T-helper 9 cell (primary cell): ENCODE measurements at places on chromosomes 7 and 10.

DNA sequence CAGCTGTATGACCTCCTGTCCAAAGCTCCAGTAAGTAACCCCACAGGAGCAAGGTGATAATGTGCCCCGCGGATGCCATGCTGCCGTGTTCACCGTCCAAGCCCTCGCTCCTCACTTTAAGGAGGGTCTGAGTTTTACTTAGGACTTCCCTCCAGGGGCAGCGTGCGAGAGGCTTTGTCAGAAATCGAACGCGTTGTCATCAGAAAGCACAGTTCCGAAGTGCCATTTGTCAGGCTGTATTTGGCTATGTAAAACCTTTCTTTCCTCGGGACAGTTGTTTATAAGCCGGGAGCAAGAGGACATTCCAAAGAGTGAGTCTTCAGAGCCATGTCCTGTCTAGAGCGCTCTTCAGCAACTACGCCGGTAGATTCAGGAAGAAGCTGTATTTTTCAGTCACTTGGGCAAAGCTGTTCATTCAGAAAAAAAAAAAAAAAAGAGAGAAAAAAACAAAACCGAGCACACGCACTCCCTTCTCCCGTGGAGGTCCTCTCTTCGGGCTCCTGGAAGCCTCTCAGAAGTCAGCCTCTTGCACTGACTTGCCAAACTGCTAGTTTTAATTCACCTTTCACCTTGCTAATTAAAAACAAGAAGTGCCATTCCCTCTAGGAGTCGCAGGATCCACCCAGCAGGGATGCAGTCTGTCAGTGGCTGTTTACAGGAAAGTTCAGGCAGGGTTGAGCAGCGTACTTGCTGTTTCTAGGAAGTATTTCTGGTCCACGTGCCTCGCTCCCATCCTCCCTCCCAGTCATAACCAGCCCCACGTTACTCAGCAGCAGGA is at the start of gene SEMA3E:
SEMA3E (minus strand) TSS at position 676 of the 778 bp plus-strand sequence.
- no peak for DNase-seq

DNA sequence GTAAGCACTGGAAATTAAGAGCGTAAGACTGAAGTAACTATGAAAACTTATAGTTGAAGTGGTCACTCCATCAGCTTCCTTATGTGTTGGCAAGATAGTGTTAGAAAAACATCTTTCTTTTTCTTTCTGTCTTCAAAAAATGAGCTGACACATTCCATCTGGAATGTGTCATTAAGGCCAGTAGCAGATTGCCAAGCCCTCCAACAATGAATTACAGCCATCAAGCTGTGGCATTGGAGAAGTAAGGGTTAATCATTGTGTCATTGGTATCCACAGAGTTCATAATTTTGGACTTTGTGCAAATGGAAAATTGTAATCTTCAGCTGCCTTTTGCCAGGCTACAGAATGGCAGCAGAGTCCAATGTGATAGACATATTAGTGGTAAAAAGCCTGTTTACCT is 926.3 kb downstream of the NRG3 start:
- DNase-seq, result no peak

GRCh38 chr7:99386584-99387238 is 12.2 kb downstream of the ARPC1B start:
- no peak for DNase-seq

DNA sequence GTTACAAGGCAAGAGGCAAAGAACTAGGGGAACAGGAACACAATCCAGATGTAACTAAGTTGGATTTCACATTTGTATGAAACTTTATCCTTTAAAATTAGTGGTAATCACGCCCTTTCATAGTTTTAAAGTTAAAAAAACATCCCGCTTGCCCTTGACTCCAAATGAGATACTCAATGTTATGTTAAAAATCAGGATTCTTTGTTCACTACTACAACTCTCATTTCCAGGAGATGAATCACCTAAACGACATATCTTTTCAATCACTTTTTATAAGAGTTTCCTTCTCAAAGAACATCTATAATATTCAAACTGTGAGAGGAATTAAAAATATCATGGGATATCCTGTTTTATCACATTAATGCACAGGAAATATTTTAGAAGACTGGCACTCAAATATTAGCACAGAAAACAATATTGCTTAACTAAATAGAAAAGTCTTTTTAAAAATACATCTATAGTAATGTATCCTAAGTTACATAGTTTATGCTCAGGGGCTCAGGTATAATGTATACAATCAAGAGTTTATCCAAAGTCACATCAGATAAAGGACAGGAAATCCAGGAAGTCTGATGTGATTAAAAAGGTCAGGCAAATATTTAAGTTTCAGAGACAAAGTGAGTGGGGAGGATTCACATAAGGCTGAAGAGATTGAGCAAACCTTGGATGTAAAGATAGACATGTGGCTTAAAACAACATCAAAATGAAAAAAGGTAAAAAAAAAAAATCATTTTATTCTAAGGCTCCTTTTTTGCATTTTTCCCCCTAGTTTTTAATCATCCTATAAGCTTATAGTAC is 41.9 kb downstream of the CADPS2 start:
- DNase-seq, result no peak

GRCh38 chr7:7159063-7159658 is 23.2 kb upstream of the C1GALT1 start:
- DNase-seq, result no peak

DNA sequence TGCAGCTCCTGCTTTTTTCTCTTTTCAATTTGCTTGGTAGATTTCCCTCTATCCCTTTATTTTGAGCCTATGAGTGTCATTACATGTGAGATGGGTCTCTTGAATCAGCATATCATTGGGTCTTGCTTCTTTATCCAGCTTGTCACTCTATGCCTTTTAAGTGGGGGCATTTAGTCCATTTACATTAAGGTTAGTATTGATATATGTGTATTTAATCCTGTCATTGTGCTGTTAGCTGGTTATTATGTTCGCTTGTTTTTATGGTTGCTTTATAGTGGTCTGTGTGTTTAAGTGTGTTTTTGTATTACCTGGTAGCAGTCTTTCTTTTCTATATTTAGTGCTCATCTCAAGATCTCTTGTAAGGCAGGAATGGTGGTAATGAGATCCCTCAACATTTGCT is 17.0 kb downstream of the GIMAP7 start:
- no peak for DNase-seq

DNA sequence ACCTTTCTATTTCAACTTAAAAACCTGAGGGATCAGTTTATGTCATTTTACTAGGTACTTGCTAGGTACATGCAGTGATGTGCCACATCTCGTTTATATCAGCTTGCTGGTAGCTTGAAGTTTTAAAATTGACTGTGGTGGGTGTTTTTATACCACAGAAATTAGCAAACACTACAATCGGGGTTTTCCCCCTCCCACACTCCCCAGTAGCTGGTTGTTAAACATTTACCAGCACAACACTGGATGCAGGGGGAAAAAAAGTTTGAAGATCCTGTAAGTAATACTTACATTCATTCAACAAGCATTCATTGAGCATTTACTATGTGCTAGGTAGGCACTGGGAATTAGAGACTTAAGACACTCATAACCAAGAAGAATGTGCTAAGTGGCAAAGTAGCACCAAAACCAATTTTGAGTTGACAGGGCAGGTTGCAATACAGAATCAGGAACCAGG is 32.6 kb downstream of the USP6NL start:
- DNase-seq, result no peak

- no peak for DNase-seq
Observed at GRCh38 chr10:35434533-35434932, 98.2 kb downstream of the CCNY start.

- no peak for DNase-seq
Observed at GRCh38 chr10:133087679-133088178, at the start of gene ADGRA1. Gene ADGRA1 (plus strand): TSS chr10:133087924. CDS start chr10:133088910, 986 bp downstream.

- DNase-seq, result no peak
Observed at GRCh38 chr7:24962418-24962962, 17.5 kb downstream of the OSBPL3 start.

GRCh38 chr7:113093561-113093960 is 6.9 kb upstream of the GPR85 start:
- DNase-seq, result no peak

DNA sequence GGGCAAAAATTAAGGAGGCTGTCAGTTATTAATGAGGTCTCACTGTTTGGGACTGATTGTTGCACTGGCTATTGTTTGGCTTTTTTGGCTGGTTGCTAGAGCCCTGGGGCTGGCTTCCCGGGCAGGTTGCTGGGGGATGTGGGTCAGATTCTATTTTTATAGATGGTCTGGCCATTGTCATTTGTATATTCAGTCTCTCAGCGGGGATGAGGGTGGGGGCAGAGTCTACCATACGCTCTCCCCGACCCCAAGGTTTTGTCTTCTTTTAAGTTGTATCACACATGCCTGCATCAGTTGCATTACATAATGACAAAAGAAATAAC is 84.3 kb upstream of the GRB10 start:
- DNase-seq, result no peak

- DNase-seq, result no peak
Observed at GRCh38 chr7:40220421-40220911, 85.7 kb downstream of the SUGCT start.

- no peak for DNase-seq
Observed at GRCh38 chr10:101615525-101616116, 27.5 kb downstream of the DPCD start.

- no peak for DNase-seq
Observed at GRCh38 chr7:50735333-50735732, 47.4 kb downstream of the GRB10 start.

GRCh38 chr10:27710014-27710413 is 35.6 kb downstream of the MKX start:
- no peak for DNase-seq

DNA sequence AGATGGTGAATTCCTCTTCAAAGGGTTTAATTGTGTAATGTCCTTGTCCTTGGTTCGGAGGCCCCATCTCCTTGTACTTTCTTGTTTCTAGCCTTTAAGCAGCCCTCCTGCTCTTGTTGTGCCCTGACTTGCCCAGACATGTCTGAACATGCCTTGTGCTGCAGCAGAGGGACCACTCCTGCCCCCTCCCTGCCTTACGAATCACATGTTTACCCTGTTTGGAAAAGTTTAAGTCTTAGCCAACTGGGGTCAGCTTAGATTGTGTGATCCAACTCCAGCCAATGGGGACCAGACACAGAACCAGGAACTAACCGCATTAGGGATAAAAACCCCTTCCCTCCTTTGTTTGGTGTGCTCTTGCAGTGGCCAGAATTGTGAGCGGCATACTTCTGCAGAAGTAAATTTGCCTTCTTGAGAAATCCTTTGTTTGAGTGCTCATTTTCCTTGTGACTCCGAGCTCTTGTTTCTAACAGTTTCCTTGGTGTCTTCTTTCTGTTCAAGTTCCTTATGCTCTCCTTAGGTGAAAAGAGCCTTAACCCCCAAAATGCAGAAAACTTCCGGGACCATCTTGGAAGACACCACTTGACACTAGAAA is 29.4 kb downstream of the CLRN3 start:
- no peak for DNase-seq

GRCh38 chr10:69499726-69500689 is 48.7 kb downstream of the TSPAN15 start:
- DNase-seq, result no peak

DNA sequence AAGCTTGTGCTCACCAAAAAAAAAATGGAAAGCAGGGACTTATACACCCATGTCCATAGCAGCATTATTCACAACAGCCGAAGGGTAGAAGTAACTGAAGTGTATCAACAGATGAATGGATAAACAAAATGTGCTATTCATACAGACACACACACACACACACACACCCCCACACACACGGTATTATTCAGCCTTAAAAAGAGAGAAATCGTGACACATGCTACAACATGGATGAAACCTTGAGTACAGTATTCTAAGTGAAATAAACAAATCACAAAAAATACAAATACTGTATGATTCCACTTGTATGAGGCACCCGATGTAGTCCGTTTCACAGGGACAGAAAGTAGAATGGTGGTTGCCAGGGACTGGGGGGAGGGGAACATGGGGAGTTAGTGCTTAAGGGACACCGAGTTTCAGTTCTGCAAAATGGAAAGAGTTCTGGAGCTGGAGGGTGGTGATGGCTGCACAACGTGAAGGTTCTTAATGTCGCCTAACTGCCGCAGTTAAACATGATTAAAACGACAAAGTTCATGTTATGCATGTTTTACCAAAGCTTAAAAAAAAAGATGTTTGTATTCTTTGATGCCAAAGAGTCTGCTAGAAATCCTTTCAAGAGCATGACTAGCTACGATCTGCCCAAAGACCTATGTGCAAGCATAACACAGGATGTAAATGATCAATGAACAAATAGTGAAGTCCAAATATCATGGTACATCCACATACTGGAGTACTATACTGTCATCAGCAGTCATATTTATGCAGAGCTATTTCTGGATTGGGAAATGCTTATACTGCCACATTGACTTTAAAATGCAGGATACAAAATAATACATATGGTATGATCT is 7.2 kb downstream of the TNS3 start:
- no peak for DNase-seq

DNA sequence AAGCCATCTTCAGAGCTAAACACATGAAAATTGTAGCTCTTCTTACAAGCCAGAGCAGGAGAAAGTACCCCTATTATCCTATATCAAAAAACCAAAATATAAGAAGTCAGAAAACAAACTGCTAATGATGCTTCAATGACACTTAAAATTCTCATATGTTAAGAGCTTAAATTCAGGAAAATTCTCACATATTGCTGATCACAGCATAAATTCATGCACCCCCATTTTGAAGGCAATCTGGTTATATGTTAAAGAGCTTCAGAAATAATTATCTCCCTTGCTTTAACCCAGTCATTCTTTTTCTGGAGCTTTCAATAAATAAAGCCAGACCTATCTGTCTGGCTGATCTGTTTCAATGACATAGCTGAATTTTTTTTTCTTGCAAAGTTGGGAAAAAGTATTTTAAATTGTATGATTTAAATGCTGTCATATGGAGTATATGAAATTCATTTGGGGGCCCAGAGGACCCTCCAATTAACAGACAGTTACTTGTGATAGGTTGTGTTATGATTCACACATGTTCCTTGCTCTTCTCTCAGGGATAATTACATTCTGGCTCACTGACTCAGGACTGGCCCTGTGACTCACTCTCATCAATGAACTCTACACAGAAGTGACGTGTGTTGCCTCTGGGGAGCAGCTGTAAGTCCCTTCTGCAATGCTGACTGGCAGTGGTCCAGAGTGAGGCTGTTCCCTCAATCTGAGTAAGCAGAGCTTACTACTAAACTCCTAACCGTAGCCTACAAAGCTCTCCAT is 85.2 kb downstream of the HGF start:
- DNase-seq, result no peak

- DNase-seq, result no peak
Observed at GRCh38 chr7:112509402-112509801, 28.6 kb downstream of the LSMEM1 start.

DNA sequence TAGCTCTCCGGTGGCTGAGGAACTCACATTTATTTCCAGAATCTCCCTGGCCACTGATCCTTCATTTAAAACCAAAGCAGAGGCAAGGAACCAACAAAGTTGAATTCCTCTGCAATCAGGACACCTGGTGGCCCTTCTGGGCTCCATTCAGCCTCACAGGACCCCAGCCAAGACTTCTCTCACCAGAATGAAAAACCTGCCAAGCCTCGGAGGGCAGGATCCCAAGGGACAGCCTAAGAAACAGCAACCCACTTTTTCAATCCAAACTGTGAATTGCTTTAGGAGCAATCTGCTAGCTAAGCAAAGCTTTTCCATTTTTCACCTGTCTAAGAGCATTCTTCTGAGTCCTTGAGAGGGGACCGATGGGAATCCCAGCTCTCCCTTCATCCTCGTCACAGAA is 34.6 kb downstream of the OAT start:
- DNase-seq, result no peak

GRCh38 chr10:24804956-24805355 is 81.3 kb upstream of the ARHGAP21 start:
- DNase-seq, result no peak
